LHCN-M2 (cell line): ENCODE measurements at places on chromosomes 4 and X.

DNA sequence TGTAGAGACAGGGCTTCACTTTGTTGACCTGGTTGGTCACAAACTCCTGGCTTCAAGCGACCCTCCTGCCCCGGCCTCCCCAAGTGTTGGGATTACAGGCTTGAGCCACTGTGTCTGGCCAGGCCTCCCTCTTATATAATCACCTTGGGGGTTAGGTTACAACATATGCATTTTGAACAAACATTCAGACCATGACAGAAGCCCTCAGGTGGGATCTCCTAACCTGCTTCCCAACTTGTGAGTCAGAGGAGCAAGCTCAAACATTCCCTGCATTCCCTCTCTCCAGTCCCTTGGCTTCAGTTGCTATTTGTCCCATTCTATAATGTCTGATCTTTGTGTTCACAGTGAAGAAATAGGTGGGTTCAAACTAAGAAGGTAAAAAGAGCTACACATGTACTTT lies 76.5 kb upstream of the NRK start:
- no peak for DNase-seq

DNA sequence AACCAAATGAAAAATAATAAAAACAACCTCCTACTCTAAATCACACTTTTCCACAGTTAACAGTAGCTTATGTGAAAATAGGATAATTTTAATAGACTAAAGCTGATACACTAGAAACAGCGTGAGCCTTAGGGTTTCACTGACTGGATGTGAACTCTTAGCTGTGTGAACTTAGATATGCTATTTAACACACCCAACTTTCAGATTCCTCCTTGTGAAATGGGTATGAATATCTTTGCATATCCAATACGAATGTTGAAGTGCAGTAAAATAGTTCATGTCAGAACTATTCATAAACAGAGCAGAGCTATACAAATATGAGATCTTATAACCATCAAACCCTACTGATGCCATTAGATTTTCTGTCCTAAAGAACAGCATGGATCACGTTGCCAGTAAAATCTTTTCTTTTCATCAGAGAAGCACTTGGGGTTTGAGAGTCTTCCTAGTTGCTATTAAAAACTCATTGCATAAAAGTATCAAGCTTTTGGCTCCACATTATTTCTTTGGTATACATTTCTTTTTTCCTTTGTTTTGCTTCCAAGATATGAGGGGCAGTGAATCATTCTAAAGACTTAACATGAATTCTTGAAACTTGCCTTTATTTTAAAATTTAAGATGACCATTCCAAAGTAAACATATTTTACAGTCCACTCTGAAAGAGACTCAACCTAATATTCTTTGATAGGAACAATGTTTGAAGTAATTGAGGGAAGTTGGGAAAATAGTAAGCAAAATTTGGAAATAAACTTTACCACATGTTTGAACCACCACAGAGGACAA lies 102.4 kb downstream of the CPE start:
- DNase-seq, result no peak

DNA sequence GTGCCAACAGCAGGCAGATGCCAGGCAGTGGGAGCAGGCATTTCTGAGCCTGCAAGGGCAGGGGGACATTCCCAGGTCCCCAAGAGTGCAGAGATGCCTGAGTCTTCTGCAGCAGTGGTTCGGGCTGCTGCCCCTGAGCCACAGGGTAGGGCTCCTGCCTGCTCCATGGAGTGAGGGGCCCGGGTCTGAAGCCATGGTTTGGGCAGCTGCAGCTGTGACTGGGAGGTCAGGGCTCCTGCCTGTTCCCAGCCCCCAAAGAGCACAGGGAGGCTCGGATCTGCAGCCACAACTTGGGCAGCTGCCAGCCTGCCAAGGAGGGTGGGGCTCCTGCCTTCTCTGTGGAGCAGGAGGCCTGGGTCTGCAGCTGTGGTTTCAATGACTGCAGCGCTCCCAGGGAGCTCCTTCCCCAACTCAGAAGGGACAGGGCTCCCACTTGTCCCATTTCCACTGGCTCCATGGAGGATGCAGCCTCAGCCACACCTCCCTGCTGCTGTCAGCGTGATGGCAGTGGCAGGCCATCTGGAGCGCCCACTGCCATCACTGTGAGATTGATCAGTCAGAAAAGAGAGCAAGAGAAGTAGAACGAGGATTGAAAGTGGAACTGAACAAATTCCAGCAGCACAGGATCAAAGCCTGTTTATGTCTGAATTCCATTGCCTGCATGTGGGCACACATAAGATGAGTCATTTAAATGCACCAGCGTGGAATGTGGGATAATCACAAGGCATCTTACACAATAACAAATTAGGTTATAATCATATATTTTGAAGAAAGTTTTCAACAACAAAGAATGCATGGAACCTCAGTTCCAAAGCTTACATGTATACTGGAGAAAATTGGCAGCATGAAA lies 93.1 kb upstream of the CXorf51A start:
- DNase-seq, result no peak

DNA sequence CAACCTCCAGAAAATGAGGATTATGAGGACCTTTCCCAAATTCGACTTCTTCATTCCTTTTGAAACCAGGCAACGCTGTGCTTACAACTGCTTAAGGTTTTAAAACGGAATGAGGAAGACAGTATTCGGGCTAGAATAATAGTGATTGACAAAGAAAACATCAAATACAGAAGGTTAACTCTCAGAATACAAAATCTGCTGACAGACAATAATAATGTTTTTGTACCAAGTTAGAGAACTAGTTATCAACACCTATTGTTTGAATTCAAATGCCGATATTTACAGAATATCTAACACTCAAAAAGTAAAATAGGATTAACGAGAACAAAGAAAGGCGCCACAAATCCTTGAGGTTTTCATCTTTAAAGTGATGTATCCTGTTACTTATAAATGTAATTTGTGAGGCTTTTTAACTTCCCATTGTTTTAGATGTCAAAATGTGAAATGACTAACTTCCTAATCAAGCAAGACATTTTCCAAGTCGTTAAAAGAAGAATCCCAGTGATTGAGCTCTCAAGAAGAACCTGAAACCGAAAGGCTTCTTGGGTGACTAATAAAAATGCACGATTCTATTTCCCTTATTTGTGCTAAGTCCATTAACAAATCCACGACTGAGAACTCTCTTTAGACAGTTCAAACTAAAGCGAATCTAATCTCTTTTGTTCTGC lies 118.3 kb downstream of the SORBS2 start:
- DNase-seq, result no peak

DNA sequence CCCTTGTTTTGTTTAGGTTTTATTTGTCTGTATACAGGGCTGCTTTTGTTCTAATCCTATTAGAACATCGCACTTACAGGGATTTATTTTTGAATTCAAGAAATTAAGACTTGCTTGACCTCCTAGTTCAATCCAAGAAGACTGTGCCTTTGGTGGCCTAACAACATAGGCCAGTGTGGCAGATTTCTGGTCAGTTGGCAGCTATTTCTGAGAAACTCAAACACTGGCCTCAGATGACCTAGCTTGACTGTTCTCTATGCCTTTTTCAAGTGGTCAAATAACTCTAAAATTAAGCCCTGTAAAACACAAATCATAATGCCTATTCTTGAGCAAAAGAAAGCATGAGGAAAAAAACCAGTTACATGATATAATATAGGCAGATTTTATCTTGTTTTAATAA lies 89.3 kb upstream of the GPR34 start:
- DNase-seq, result no peak
